ENCODE measurements at places on chromosomes 2 and 18. TPM values are rescaled to one million over a fixed set of nuclear protein-coding genes. Genes with fewer than 3 reads are reported as not detected.

DNA sequence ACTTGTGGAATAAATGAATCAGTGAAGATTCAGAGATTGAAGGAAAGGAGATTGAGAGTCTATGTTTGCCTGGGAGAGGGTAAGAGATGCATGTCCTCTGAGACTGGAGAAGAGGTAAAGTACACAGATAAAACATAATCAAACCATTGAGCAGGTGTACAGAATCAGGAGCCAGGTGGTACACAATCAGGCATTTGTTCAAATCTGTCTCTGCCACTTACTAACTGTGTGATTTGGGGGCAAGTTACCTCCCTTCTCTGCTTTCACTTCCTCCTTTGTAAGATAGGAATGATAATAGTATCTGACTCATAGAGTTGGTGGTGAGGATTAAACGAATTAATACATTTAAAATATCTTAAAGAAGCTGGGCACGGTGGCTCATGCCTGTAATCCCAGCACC, 94.0 kb downstream of the CDK15 start:
- no peak for DNase-seq
- no peak overlapping the region for H3K27ac ChIP-seq
- no peak overlapping the region for H3K4me3 ChIP-seq
- peaks cover 26% of the 10 kb centered on the region for H3K4me1 ChIP-seq
- peaks cover 23% of the 10 kb centered on the region for H3K27me3 ChIP-seq

- H3K4me1 ChIP-seq, result peaks cover 7% of the 10 kb centered on the region
- DNase-seq, result no peak
- H3K27ac ChIP-seq, result no peak overlapping the region
- no peak overlapping the region for H3K4me3 ChIP-seq
Measured at GRCh38 chr2:239883326-239884050, 141.7 kb downstream of the NDUFA10 start.

GRCh38 chr18:43879415-43879814, 602.1 kb upstream of the SYT4 start:
- no peak for DNase-seq
- H3K36me3 ChIP-seq, result no peaks in the 10 kb centered on the region
- no peaks in the 10 kb centered on the region for H3K27me3 ChIP-seq
- no peak overlapping the region for H3K4me3 ChIP-seq

- H3K27me3 ChIP-seq, result peaks cover 3% of the 10 kb centered on the region
- no peak overlapping the region for H3K4me3 ChIP-seq
- H3K36me3 ChIP-seq, result no peaks in the 10 kb centered on the region
- no peak for DNase-seq
- no peaks in the 10 kb centered on the region for H3K4me1 ChIP-seq
Measured at GRCh38 chr2:178330175-178331017, 120.6 kb downstream of the PRKRA start.

The GALR1 gene
- total RNA-seq, result not detected

DNA sequence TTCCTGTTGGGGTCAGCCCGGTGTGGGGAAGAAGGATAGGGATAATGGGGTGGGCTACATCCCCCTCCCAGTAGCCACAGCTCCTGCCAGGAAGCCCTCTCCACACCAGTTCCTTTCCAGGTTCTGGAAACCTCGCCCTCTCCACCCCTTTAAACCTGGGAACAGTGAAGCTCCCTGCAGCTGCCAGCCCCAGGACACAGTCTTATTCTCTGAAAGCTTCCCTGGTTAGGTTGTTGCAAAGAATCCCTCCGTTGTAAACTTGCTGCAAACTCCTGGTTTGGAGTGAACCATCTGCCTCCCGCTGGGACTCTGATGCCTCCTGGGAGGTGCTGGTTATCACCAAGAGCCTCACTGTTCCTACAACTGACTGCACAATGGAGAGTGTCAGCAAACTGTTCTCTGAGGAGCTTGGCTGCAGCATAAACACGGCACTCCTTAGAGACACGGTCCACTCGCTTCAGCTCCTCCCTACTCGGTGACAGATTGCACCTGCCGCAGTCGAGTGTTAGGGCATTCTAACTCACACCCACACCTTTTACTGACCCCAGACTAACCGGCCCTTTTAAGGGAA, 261.8 kb upstream of the RAB6C start:
- peaks cover 8% of the 10 kb centered on the region for H3K27me3 ChIP-seq
- no peak overlapping the region for H3K4me3 ChIP-seq
- H3K27ac ChIP-seq, result no peak overlapping the region
- no peaks in the 10 kb centered on the region for H3K36me3 ChIP-seq

The GTF2A1L gene
- not detected for total RNA-seq

The ALPI gene
- total RNA-seq, result not detected

The FOXI3 gene
- total RNA-seq, result not detected

- H3K36me3 ChIP-seq, result no peaks in the 10 kb centered on the region
- H3K27me3 ChIP-seq, result peaks cover 13% of the 10 kb centered on the region
- H3K4me1 ChIP-seq, result no peaks in the 10 kb centered on the region
- no peak for DNase-seq
- no peak overlapping the region for H3K27ac ChIP-seq
- H3K4me3 ChIP-seq, result no peak overlapping the region
Measured at GRCh38 chr2:129888896-129889295, 90.6 kb upstream of the RAB6C start.

DNA sequence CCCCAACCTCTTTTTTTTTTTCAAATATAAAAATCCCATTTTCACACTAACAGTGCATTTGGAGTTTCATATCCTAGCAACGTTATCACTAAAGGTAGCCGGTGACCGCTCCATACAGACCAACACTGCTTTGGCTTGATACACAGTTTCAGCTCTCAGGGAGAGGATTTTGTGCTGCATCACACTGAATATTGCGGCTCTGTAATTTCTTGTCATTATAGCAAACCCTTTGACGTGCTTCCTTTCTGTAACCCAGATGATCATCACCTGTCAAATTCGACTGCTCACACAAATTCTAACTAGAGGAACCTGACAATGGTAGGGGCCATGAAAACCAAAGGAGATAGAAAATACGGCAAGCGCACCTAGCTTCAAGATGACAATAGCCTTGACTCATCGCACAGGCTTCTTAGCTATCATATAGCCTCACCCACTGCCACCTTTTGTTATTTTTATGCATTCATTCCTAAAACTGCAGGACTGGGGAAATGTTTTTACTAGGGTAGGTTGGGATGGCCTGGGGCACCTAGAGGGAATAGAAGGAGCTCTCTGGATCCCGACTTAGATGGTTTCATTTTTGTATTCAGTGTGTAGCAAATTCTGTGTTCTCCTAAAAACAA, 582.9 kb upstream of the PIK3C3 start:
- H3K27me3 ChIP-seq, result no peaks in the 10 kb centered on the region
- DNase-seq, result no peak
- no peaks in the 10 kb centered on the region for H3K4me1 ChIP-seq

GRCh38 chr18:54942569-54942968, 16.7 kb downstream of the CCDC68 start:
- no peaks in the 10 kb centered on the region for H3K36me3 ChIP-seq
- H3K4me3 ChIP-seq, result no peak overlapping the region
- H3K27ac ChIP-seq, result no peak overlapping the region
- peaks cover 13% of the 10 kb centered on the region for H3K4me1 ChIP-seq
- no peaks in the 10 kb centered on the region for H3K27me3 ChIP-seq

The CENPA gene
- total RNA-seq, result 0.42 TPM

DNA sequence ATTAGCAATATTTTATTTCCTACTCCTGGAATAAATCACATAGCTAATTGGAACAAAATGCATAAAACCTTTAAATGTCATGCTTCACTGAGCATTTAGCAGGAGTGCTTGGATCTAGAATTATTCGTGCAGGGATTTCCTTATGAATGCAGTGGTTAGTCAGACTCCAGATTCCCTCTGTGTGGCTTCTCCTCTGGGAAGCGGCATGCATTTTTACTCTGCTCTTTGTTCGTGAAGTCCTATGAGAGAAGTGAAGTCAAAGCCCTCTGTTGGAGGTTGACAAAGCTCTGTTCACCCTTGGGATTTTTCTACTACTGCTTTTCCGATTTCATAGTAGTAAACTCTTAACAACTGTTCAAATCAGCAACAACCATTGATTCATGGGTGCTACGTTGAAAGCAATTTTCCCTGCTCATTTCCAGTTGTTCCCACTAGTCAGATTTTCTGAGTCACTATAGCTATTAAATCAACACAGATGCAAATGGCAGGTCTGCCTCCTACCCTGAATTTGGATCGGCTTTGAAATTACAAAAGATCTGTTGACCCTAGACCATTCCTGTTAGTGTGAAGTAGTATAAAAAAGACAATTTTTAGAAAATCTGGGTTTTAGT, 461.7 kb downstream of the STK39 start:
- DNase-seq, result no peak
- H3K27me3 ChIP-seq, result peaks cover 2% of the 10 kb centered on the region
- no peak overlapping the region for H3K27ac ChIP-seq
- H3K36me3 ChIP-seq, result no peaks in the 10 kb centered on the region

GRCh38 chr2:73516033-73516432, 126.2 kb downstream of the NAT8 start:
- no peak overlapping the region for H3K4me3 ChIP-seq
- no peak overlapping the region for H3K27ac ChIP-seq
- DNase-seq, result no peak
- peaks cover 12% of the 10 kb centered on the region for H3K4me1 ChIP-seq

GRCh38 chr2:71742953-71743601, 289.7 kb downstream of the DYSF start:
- no peak overlapping the region for H3K27ac ChIP-seq
- no peak overlapping the region for H3K4me3 ChIP-seq
- H3K27me3 ChIP-seq, result peaks cover 6% of the 10 kb centered on the region
- no peaks in the 10 kb centered on the region for H3K36me3 ChIP-seq
- H3K4me1 ChIP-seq, result no peaks in the 10 kb centered on the region
